ENCODE measurements at places on chromosomes 2 and 18.

DNA sequence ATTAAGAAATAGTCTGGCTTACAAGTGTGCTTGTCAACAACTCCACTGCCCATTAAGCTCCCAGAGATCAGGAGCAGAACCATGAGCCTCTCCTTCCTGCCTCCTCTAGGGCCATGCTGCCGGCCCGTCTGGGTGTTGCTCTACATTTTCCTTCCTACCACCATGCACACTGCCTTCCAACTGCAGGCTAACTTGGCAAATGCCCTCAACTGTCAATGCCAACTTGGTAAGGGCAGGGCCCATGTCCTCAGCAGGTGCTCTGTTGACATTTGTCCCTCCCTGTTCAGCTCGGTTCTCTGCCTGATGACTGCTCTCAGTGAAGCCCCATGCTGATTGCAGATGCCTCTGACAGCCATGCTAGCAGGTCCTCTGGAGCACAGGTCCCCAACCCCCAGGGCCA, 345.2 kb downstream of the ALK start:
- no peak for DNase-seq

DNA sequence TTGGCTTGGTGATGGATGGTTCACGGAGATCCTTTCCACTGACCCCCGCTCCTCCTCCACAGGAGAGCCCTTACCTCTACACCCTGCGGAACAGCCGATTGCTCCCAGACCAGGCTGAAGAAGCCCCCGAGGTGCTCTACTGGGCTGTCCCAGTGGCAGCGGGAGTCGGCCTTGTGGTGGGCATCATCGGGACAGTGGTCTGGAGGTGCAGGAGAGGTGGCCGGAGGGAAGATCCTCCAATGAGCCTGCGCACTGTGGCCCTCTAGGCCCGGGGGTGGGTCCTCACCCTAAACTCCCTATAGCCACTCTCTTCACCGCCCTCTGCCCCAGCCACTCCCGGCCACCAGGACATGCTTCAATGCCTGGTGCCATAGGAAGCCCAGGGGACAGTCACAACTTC, 108.8 kb upstream of the PPP1CB start:
- no peak for DNase-seq

- DNase-seq = no peak
These were observed 717.2 kb downstream of the TRIB2 start for GRCh38 chr2:13433954-13434353.

- no peak for DNase-seq
These were observed 40.4 kb upstream of the PDCL3 start for GRCh38 chr2:100522430-100522829.

DNA sequence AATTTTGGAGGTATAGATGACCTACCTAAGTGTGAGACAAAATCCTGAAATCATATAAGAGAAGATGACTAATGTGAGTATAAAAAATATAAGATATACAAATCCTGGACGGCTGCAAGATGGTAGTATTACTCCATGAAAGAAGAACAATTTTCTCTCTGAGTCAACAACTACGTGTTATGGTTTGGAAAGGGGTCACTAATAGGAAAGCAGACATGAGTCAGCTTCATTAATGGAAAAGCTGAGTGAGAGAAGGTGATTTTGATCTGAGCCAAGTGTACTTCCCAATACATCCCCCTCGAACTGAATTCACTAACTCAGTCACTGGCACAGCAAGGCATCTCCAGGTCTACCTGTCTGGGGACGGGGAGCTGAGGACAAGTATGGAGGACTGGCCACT, 20.1 kb upstream of the SELENOI start:
- no peak for DNase-seq

- peak; percentile 76 for DNase-seq
These were observed 31.7 kb upstream of the UBXN4 start for GRCh38 chr2:135709992-135710391.

GRCh38 chr2:101883860-101884259, 107.9 kb upstream of the IL1R2 start:
- DNase-seq = peak; percentile 28

- DNase-seq = peak; percentile 48
These were observed 15.4 kb upstream of the MLPH start for GRCh38 chr2:237471438-237472186.

Data from activated naive CD8-positive, alpha-beta T cell treated with anti-CD3 and anti-CD28 coated beads, Interleukin-2, amount 50 U/mL, for 24 hours (primary cell).